ENCODE measurements at places on chromosomes 7 and 10.

GRCh38 chr10:86263209-86263608 lies 103.4 kb downstream of the GRID1 start:
- DNase-seq: no peak

- no peak for DNase-seq
These were observed 3.1 kb upstream of the KIAA1217 start for GRCh38 chr10:24205821-24206220.

- no peak for DNase-seq
These were observed 510 bp downstream of the ZSWIM8 start for GRCh38 chr10:73785721-73786511.

DNA sequence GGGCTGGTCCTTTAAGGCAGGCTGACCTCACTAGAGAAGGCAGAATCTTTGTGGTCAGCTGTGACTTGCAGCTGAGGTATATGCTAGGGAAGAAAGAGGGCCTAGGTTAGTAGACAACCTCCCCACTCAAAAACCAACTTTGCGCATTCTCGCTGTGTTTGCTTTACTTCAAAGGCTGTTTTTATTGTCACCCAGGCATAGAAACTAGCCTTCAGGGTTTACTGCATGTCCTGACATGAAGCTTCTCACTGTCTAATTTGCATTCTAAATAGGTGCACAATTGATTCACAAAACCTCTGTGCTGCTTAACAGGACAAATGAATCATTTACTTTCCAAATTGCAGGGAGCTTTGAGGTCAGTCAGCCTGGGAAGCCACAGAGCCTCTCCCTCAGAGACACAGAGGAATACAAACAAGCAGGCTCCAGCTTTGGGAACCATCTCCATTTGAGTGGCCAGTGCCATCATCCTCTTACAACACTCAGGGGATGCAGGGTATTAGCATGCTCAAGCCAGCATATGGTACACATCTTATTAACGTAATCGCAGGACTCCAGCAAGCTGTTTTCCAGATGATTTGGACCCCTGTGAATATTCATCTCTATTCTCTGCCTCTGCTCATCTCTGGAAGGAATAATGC lies 596.4 kb upstream of the GHITM start:
- DNase-seq: no peak

DNA sequence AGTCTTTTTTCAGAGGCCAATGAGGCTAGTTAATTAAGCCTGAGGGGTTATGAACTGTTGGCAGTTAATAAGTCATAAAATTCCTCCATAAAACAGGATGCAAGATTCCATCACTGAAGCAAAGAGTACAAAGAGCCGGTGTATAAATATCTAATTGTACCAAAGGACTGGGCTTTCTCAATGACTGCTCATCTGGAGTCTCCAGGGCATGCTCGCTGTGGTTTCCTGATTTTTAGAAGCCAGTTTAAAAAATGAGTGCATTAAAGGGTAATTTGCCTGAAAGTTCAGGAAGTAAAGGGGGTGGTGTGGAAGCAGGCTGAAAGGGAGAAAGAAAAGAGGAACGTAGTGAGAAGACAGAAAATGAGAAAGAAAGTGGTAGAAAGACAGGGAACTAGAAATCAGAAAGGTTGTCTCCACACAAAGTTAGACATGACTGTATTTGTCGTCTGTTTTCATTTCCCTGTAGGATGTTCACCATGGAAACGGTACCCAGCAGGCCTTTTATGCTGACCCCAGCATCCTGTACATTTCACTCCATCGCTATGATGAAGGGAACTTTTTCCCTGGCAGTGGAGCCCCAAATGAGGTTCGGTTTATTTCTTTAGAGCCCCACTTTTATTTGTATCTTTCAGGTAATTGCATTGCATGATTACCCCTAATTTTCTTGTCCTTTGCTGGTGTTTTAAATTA lies 282.3 kb downstream of the TWIST1 start:
- DNase-seq: no peak

GRCh38 chr7:116165717-116166116 lies 44.6 kb upstream of the TES start:
- no peak for DNase-seq

GRCh38 chr7:151792086-151792485 lies 84.8 kb downstream of the PRKAG2 start:
- no peak for DNase-seq

DNA sequence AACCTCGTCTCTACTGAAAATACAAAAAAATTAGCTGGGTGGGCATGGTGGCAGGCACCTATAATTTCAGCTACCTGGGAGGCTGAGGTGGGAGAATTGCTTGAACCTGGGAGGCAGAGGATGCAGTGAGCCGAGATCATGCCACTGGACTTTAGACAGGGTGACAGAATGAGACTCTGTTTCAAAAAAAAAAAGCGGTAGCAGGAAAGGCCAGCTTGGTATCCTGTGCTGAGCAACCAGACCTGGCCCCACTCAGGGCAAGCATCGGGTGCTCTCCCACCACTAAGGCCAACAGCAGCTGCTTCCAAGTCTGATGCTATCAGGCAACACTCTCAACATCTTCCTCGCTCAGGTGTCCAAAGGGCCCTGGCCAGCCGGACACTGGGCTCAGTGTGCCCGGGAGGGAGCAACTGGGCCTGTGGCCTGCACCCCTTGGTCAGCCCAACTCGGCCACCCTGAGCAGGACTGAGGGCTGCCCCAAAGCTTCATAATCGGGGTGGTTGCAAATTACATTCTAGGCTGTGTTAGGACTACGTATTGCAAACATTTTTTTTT lies 44.3 kb upstream of the MSMB start:
- no peak for DNase-seq

DNA sequence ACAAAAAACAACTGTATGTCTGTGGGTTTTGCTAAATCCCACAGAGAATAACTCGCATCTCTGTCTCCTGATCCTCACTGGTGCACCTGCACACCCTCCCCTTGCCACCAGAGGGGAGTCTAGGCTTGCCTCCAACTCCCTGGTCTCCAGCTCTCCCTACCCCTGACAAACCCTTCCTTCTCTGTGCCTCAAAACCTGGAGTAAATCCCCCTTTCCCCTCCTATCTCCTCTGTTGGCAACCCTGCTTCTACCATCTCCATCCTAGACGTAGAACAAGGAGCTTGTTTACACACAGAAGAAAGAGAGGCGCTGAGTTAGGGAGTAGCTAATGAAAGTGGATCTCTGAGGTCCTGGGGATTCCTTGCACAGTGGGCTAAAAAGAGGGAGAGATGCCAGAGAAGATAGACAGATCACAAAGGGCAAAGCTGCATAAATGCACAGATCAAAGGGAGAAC lies 6.0 kb downstream of the MBLAC1 start:
- DNase-seq: no peak

- DNase-seq: no peak
These were observed 19.1 kb downstream of the ZNRF2 start for GRCh38 chr7:30303312-30304039.

DNA sequence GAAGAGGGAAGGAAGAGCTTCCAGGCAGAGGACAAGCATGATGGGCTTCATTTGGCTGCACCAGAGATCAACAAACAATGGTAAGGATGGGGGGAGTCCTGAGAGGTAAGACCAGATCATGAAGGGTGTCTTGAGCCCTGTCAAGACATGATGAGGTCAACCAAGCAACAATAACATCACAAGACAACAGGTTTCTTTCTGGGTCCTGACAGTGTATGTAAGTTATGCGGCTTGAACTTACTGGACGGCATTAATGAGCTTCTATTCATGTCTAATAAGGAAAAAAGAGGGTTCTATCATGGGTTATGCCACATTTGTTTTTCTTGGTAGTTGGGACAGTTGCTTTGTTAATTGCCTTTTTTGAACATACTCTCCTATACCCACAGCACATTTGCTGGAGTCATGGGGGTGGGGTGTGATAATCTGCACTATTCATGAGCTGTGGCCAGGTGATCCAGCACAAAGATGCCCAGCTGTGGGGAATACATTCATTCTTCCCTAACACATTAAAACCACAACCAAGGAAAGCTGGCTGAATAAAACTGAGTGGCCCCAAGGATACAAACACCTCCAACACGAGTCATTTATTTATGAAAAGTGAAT lies 168.8 kb upstream of the KLF14 start:
- DNase-seq: no peak

GRCh38 chr10:94677691-94678090 lies 5.8 kb upstream of the CYP2C18 start:
- DNase-seq: no peak

DNA sequence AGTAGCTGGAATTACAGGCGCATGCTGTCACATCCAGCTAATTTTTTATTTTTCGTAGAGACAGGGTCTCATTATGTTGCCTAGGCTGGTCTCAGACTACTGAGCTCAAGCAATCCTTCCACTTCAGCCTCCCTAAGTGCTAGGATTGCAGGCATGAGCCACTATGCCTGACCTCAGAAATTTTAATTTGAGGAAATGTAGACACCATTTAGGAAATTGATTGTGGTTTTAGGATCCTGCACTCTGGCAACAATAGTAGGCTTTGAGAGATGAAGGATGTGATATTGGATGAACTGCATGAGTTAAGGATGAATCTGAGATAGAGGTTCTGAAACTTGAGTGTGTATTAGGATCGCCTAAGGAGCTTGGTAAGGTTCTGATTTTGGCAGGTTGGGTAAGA lies 66.5 kb downstream of the PPP1R9A start:
- DNase-seq: no peak

GRCh38 chr10:113746217-113746957 lies 5.1 kb upstream of the PLEKHS1 start:
- no peak for DNase-seq

DNA sequence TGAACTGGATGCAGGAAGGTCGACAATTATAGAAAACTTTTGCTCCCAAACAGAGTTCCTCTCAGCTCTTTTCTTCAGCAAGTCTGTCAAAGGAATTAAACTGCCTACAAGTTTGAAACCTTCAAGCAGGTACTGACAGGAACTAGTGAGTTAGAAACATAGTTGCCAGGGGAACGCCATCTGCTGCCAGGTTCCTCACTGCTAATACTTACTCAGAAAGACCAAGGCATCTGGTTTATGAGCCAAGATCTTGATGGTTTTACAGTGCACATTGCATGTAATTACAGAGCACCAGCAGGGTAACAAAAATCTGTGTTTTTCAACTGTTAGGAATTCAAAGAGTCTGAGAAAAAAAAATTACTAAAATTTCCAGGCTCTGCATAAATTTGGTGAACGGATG lies 300.0 kb upstream of the NRG3 start:
- DNase-seq: no peak

- no peak for DNase-seq
These were observed 779 bp downstream of the FAM241B start for GRCh38 chr10:69630651-69631400.

- DNase-seq: no peak
These were observed 47.2 kb downstream of the FAM107B start for GRCh38 chr10:14727465-14727864.

- DNase-seq: no peak
These were observed 108.9 kb downstream of the COL13A1 start for GRCh38 chr10:69910561-69910960.

GRCh38 chr10:119443970-119444660 lies 98.4 kb downstream of the RGS10 start:
- DNase-seq: no peak

DNA sequence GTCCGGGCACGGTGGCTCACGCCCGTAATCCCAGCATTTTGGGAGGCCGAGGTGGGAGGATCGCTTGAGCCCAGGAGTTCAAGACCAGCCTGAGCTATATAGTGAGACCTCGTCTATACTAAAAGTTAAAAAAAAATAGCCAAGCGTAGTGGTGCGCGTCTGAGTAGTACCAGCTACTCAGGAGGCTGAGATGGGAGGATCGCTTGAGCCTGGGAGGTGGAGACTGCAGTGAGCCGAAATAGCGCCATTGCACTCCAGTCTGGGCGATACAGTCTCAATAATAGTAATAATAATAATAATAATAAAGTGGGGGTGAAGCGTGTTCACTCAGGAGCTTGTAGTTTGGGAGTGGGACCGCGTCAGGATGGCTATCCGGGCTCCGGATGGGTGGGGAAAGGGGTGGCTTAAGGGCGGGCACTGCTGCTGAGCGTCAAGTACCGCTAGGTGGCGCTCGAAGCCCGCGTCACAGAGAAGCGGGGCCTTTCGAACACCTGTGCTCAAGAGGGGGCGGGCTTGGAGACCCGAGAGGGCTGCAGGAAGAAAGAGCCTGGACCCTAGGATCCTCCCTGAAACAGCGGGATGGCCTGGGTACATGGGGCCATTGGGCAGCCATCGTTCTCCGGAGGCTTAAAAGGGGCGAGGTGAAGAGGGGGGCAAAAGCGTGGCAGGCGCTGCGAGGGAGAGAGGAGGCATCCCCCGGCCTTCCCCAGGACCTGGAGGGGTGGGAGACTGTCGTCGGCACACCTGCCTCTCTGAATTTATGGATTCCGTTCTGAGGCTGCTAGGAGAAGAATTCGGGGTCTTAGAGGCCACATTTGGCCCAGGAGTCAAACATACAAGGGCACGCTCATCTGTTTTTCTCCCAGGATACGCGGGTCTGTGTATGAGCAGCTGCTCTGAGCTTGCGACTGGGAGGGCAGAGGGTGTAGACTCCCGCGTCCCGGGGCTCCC lies 14.5 kb downstream of the LBX1 start:
- no peak for DNase-seq

- no peak for DNase-seq
These were observed 44.8 kb downstream of the CLIP2 start for GRCh38 chr7:74334030-74334429.

- no peak for DNase-seq
These were observed 70.7 kb upstream of the LRRC18 start for GRCh38 chr10:49010295-49010694.

GRCh38 chr7:141097430-141097829 lies 23.6 kb downstream of the TMEM178B start:
- no peak for DNase-seq

DNA sequence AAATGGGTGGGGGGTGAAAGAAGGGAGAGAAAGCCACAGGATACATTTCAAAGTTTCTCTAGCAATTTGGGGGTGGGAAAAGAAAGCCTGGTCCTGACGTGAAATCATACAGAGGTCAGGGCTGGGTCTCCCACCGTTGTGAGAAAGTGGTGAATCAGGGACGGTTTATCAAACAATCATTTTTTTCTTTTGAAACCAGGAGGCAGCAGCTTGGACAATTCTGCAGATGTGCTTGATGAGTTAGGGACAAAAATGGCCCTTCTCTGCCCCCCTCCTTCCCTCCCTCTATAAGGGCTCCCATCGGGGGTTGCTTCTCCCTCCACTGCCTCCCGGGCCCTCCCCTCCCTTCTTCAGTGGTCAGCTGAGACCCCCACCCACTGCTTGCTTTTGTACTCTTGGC lies 43.6 kb downstream of the FBXW4 start:
- no peak for DNase-seq

All from NCI-H1436 treated with DMSO at 0.1 percent for 48 hours (cell line).